ENCODE measurements at places on chromosomes 16 and 17.
A peak's percentile ranks its signal among the peaks of the same experiment; 100 is the strongest.

DNA sequence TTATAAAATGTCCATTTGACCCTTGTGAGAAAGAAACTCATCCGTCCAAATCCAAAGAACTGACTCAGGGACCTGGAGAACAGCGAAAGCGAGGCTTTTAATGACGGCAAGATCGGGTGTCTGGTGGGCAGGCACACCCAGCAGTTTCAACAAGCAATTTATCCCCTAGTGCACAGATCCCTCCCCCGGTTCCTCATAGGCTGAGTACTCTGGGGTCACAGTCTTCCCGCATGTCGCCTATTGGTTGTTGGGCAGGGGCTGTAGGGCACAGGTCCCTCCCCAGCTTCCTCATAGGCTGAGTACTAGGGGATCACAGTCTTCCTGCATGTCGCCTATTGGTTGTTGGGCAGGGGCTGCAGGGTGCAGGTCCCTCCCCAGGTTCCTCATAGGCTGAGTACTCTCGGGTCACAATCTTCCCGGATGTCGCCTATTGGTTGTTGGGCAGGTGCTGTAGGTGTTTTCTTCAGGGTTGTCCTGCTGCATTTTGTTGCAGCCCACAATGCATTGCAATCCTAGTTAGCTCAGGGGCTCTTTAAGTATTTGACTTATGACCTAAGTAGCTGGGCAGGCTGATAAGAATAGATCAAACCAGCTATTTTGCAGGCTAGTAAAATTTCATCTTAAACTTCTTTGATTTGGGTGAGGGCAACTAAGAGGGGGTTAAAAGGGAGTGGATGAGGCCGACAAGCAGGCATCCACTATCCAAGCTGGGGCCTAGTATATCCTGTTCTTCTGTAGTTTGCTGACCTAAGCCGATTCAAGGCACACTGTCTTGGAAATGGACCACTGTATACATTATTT is 3.6 kb upstream of the UTS2R start:
- no peak for DNase-seq

- DNase-seq, result no peak
Observed at GRCh38 chr17:22517716-22518115, 825.4 kb downstream of the KCNJ18 start.

- DNase-seq, result no peak
Observed at GRCh38 chr16:88856122-88856827, 472 bp downstream of the GALNS start.

GRCh38 chr17:64056269-64057005 is 36.0 kb upstream of the ICAM2 start:
- DNase-seq, result no peak

DNA sequence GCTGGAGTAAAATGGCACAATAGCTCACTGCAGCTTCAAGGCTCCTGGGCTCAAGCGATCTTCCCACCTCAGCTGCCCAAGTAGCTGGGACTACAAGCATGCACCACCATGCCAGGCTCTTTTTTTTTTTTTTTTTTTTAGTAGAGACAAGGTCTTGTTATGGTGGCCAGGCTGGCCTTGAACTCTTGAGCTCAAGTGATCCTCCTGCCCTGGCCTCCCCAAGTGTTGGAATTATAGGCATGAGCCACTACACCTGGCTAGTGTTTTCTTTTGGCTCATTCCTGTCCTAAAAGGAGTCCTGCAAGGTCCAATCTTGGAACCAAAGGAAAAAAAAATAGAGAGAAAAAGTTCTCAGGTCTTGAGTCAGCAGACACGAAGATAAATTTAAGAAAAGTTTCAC is 30.8 kb downstream of the PKD1L3 start:
- no peak for DNase-seq

- DNase-seq, result no peak
Observed at GRCh38 chr16:35308674-35309073, 1849.3 kb downstream of the TP53TG3F start.

DNA sequence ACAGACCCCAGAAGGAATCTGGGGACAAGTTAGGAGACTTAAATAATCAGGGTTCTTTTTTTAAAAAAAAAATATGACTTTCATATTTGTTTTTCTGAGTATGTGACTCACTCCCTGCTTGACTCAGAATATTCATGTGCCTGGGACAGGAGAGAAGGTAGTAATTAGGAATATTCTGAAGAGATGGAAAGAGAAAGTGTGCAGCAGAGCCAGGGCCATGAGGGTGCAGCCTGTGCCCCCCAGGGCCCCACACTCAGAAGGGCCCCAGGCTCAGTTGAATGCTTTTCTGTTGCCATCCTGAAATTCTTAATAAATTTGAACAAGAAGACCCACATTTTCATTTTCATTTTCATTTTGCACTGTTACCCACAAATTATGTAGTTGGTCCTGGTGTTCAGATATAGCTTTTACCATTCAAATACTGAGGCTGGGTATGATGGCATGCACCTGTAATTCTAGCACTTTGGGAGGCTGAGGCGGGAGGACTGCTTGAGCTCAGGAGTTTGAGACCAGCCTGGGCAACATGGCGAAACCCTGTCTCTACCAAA is 11.5 kb upstream of the LONP2 start:
- DNase-seq, result no peak

DNA sequence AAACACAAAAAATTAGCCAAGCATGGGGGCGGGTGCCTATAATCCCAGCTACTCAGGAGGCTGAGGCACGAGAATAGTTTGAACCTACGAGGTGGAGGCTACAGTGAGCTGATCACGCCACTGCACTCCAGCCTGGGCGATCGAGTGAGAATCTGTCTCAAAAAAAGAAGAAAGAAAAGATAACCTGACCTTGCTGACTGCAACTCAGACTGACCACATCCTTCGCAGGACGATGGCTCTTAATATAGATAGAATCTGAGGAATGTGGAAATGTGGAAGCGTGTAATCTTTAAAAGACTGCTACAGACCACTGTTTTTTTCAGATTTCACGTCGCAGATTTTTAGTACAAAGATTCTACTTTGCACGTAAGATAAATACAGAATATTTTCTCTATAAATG is 37.8 kb downstream of the KLHDC4 start:
- DNase-seq, result no peak

DNA sequence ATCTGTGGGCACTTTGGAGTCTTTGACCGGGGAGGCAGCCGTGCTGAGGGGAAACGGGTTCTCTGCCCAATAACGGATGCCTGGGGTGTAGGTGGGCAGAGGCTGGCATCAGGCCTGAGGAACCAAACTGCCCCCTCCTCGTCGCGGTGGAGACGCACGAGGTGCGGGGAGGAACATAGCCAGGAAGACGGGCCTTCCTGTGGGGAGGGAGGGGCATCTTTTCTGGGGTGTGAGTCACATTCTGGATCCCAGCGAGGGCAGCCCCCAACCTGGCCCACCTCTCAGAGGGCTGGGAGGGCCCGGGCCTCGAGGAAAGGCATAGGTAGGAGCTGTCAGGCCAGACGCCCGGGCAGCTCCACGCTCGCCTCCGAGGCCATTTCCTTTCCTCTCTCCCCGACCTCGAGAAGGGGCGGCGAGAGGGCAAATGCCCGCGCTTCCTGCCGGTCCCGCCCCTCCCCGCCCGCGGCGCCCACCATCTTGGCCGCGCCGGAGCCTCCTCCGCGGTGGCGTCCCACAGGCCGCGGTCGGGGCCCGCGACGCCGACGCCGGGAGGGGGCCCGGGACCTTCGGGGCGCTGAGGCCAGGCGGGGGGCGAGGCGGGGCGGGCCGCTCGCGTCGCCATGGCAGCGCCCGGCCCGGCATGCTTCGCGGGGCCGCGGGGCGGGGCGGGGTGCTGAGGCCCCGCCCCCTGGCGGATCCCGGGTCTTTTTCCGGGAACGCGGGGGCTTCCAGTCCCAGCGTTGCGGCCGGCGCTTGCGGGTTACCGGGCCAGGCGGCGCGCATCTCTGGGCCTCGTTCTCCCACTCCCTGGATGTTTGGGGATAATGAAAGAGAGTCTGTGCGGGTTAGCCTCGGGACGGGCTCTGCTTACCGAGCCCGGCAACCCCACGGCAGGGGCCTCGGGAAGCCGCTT is 13.2 kb downstream of the RAI1 start:
- DNase-seq, result peak; percentile 67

DNA sequence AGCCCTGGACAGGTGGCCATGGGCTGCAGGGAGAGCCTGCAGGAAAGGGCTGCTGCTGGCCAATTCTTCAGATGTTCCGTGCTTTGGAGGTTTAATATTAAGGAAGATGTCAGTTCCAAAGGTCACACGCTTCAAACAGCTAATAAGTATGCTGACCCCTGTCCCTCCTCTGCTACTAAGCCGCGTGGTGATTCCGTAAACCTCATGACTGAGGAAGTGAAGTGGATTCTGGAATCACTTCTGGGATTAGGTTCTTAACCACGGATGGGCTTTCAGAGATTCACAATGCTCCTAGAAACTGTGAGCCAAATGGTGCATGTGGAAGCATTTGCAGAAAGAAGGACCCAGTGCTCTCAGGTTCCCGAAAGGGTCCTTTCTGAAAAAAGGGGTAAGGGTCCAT is 28.5 kb upstream of the ERN1 start:
- DNase-seq, result no peak

GRCh38 chr16:81625544-81626153 is 153.4 kb upstream of the PLCG2 start:
- peak; percentile 79 for DNase-seq

GRCh38 chr17:2241823-2242222 is 61.8 kb downstream of the SMG6 start:
- no peak for DNase-seq

- no peak for DNase-seq
Observed at GRCh38 chr17:49053171-49053829, 56.1 kb downstream of the IGF2BP1 start.

- DNase-seq, result no peak
Observed at GRCh38 chr16:53925526-53925925, 221.6 kb downstream of the FTO start.

- no peak for DNase-seq
Observed at GRCh38 chr16:71360378-71360777, 1.9 kb downstream of the CALB2 start.

DNA sequence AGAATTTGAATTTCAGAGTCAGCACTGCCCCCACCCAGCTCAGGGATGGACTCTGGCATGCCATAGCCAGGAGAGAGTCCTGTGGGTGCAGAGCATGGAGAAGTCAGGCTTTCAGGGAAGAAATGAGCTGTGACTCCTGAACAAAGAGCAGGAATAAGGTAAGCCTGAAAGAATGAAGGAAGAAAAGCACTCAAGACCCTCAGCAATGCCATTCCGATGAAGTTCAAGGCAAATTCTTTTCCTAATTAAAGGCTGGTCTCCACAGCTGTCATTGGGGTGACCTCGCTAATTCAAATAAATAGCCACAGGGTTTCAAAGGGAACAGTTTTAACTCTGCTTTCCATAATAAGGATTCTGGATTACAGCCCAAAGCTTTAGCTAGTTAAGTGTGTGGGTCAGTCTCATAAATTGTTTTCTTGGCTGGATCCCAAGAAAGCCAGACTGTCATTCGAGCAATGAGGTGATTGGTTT is 31.7 kb downstream of the TOM1L2 start:
- DNase-seq, result no peak

DNA sequence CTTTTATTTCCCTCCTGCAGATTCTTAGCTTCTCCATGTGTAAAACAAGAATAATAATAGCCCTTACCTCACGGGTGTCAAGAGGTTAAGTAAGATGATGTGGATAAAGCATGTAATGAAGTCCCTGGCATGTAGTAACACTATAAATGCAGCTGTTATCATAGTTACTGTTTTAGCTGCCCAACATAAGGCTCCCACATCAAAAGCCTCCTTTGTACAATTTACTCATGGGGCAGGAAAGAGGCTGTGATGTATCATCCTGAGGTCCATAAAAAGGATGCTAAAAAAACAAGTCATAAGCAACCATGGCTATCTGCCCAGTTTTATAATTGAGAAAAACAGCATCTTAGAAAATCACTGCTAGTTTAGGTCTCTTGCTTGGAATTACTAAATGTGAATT is 339.7 kb downstream of the CA10 start:
- DNase-seq, result no peak

DNA sequence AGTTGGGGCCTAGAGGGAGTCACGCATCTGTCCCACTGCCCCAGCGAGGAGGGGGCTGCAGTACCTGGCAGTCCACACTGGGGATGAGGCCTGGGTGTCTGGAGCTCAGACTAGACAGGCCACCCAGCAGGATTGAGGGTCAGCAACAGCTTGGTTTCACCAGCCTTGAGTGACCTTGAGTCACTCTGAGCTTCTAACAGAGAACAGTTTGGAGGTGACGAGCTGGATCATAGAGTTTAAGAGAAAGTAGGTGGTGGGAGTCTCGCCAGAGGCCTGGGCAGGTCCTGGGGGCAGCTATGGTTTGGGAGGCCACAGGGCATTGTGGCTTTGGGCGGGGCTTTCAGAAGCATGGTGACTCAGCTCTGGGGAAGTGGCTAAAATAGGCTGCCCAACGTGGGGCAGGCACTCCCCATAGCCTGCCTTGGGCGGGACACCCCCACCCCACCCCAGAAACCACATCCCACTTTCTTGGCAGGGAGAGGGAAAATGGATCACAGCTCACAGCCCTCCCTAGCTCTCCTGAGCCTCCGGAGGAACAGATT is 20.5 kb downstream of the CDC42EP4 start:
- DNase-seq, result peak; percentile 68
